ENCODE measurements at places on chromosomes 11 and 22. TPM values are rescaled to one million over a fixed set of nuclear protein-coding genes. Genes with fewer than 3 reads are reported as not detected.

GRCh38 chr11:65649656-65650546 lies 12.0 kb downstream of the SIPA1 start:
- peak; percentile 15 for DNase-seq

DNA sequence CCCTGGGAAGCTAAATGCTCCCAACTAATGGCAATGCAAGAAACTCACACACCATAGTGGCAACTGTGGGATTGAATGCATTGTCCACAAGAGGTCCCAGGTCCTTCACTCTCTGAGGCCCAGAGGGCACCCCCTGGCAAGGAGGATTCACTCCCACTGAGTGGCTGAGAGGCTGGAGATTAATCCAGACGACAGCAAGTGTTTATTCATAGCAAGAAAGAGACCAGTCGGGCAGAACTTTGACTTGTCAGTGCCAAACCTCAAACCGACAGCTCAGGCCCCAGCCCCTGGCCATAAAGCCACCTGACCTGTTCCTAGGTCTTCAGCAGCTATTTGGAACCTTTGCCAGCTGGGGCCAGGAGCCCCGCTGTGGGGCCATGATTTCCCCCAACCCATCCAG lies 54.5 kb upstream of the MPEG1 start:
- DNase-seq = no peak

The STK33 gene
- 11.4 TPM for total RNA-seq

DNA sequence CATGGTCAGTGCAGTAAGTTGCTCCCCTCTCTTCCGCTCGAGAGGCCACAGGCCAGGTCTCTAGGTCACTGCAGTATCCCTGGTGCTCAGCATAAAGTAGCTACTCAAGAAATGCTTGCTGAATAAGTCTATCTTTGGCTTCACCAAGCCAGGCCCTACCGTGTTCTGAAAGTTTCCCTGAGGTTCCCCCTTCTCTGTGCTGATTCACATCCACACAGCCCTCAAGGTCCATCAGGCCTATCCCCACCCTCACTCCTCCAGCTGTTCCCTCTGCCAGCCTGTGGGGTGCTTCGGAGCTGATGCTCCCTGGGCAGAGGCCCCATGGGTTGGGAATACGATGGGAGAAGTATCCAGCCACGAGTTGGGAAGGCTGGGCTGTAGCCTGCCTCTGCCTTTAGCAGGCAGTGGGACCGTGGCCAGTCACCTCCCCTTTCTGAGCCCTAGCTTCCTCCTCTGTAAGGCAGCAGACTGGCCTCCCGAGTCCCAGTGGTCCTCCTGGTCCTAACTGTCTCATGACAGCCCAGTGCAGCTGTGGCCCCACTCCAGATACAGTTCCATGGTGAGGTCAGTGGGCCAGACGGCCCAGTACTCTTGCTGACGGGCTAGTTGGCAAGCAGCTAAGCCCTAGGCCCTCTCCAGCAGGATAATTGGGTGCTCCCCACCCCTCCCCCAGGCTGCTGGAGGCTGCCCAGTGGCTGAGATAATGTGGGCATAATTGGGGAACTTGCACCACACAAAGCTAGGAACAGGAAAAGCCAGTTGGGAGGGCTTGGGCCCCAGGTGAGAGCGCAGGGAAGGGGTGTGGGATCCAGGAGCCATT lies 48.2 kb downstream of the NECTIN1 start:
- no peak for DNase-seq

- no peak for DNase-seq
Measured at GRCh38 chr11:69344570-69345145, 50.7 kb downstream of the MYEOV start.

The TEX54 gene
- not detected for total RNA-seq

GRCh38 chr22:33242078-33242477 lies 183.9 kb upstream of the SYN3 start:
- no peak for DNase-seq

GRCh38 chr11:32426192-32426591 lies 9.1 kb downstream of the WT1 start:
- no peak for DNase-seq

GRCh38 chr11:116724813-116725212 lies 48.0 kb downstream of the BUD13 start:
- no peak for DNase-seq

- no peak for DNase-seq
Measured at GRCh38 chr22:20439556-20439927, 1.9 kb upstream of the SCARF2 start.

The BACE1-AS gene
- 7.9 TPM for total RNA-seq

DNA sequence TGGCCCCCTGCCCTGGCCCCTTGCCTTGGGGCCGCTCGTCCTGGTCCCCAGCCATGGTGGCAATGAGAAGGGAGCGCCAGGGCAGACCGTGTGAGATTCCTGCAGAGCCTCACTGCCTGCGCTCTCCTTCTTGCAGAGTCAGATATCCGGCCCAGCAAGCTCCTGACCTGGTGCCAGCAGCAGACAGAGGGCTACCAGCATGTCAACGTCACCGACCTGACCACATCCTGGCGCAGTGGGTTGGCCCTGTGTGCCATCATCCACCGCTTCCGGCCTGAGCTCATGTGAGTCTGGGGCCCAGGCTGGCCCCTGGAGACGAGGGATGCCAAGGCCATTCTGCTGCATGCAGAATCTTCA lies 114.1 kb downstream of the MICAL2 start:
- DNase-seq = no peak

The ZBTB3 gene
- 19.9 TPM for total RNA-seq

The POU2AF2 gene
- total RNA-seq = not detected

GRCh38 chr22:33779243-33779642 lies 141.0 kb downstream of the LARGE1 start:
- DNase-seq = no peak

The GRIK4 gene
- 0.05 TPM for total RNA-seq

DNA sequence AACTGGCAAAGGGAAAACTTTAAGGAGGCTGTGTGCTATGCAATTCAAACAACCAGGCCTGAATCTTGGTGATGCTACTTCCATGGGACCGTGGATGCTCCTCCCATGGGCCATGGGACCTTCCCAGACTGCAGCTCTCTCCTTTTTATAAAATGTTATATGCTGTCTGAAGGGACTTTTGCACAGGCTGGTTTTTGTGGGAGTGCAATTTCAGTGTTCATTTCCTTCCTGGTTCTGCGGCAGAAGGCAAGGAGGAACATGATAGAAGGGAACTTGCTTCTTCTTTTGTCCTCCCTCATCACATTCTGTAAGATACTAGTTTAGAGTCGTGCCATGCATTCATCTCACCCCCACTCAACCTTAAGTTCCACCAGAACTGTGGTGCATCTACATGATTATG lies 68.9 kb downstream of the C11orf58 start:
- DNase-seq = no peak

- no peak for DNase-seq
Measured at GRCh38 chr22:39518996-39519680, 1.2 kb upstream of the ATF4 start.

DNA sequence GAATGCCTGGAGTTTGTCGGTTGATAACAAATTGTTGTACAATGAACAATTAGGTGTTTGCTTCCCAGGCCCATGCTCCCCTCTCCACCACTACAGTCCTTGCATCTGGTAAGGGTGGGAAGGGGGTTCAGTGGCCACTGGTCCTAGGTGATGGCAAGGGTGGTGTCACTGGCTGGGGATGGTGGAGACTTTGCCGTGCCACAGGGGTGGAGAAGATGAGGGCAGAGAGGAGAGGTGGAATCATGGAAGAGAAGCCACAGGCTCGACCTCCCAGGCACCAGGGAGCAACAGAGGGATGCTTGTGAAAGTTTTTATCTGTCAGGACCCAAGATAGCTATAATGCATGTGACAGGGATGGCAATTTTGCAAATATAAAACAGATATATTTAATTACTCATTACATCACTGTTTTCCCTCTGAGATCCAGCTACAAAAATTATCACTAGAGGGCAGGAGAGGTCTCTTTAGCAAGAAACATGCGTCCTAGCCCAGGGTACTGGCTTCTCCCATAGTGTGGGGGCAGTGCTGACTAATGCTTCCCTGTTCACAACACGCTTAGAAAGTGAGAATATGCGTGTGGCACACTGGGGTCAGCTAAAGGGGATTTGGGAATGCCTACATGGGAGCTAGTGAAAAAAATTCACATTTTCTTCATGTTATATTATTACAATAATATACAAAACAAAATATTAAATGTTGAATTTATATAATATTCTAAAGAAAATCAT lies 49.0 kb upstream of the AMPD3 start:
- DNase-seq = no peak

DNA sequence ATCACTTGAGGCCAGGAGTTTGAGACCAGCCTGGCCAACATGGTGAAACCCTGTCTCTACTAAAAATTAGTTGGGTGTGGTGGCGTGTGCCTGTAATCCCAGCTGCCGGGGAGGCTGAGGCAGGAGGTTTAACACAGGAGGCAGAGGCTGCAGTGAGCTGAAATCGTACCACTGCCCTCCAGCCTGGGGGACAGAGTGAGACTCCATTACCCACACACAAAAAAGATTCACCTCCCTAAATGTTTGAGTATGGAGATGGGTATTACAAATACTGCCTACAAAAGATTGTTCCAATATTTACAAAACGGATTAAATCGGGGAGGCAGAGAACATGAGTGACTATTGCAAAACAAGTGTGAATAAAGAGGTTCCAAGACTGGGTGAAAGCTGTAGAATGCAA lies 98.3 kb downstream of the PICALM start:
- no peak for DNase-seq

The CSF2RB gene
- total RNA-seq = 141 TPM

DNA sequence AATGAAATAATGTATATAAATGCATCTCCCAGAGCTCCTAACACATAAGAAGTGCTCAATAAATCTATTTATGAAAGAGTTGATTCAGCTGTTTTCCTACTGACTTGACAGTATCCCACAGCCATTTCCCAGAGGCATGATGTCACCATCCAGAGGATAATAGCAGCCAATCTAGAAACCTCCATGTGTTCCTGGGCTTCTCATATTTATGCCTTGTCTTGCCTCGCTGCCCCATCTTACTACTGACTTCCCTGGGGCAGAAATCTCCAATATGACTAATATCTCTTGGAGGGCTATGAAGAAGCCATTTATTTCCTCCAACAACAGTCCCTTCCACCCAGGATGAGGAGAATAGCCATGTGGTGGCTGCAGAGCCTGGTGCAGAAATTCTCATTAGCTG lies 115.4 kb upstream of the NAV2 start:
- DNase-seq = no peak

The POU2F3 gene
- not detected for total RNA-seq

- DNase-seq = no peak
Measured at GRCh38 chr11:1573903-1574237, 1.8 kb upstream of the DUSP8 start.

The VWA5A gene
- 1.5 TPM for total RNA-seq

The APOC3 gene
- not detected for total RNA-seq

GRCh38 chr11:66146074-66146473 lies 76.0 kb downstream of the PACS1 start:
- no peak for DNase-seq

The P2RX6 gene
- total RNA-seq = 0.67 TPM

The CRACR2B gene
- 4.5 TPM for total RNA-seq

DNA sequence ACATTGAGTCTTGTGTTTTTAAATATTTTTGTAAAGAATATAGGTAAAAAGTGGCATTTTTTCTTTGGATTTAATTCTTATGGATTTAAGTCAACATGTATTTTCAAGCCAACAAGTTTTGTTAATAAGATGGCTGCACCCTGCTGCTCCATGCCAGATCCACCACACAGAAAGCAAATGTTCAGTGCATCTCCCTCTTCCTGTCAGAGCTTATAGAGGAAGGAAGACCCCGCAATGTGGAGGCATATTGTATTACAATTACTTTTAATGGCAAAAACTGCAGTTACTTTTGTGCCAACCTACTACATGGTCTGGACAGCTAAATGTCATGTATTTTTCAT lies 333 bp upstream of the CD3E start:
- no peak for DNase-seq

DNA sequence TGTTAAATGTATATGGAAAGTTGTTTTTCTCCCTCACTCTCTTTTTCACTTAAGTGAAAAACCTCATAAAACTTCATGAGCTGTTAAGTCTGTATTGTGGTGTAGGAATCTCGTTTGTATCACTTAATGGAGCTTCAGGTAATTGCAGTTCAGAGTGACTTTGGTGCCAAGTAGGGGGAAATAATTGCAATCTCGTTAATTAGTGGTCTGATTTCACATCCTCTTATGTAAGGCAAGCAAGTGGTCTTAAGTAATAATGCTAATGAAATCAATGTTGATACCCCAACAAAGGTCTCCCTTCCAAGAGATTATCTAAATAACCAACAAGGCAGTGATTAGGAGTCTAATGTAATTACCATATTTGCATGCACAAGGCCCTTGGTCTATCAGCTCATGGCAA lies 174.2 kb upstream of the SORL1-AS1 start:
- no peak for DNase-seq

The CCND1 gene
- 7.5 TPM for total RNA-seq

The IGLL1 gene
- not detected for total RNA-seq

The UCP3 gene
- total RNA-seq = 5.7 TPM

DNA sequence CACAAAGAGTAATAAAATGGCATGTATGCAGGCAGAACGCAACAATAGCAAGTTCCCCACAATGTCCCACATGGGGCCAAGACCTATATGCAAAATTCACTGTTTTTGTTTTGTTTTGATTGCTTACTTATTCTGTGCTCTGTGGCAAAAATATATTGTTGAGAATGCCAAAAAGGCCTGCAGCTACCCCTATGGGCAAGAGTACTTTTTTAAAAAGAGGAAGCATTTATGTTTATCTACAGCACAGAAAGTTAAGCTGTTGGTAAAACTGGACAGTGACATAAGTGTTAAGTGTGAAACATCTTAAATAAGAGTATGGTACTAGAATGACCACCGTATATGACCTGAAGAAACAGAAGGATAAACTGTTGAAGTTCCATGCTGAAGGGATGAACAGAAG lies 301.9 kb upstream of the ZC3H12C start:
- DNase-seq = no peak

DNA sequence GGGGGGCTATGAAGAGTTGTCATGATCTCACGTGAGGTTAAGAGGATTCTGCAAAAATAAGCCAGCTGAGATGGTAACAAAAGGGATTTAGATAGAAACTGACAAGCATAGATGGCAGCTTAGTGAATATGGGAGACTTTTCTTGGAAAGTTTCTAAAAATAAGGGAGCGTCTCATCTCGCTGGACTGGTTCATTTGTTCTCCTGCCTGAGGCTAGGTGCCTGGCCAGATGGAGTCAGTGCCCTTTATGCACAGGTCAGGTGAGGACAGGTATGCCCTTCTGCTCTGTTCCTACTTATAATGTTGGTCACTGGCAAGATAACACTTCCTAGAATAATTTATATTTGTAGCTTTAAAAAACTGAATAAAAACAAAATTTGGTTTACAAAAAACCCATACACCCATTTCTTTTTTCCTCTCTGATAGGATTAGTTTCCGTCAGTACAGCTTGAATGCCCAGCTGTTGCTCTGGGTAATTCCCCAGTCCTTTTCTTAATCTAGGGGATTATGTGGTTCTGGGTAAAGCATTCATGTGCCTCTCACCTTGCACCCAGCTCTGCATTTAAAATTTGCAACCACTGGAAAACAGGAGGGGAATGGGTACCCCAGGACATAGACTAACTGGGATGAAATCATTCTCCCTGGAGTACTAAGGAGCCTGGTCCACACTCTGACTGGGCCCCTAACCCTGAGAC lies 90.0 kb downstream of the AMOTL1 start:
- no peak for DNase-seq

The BTBD18 gene
- not detected for total RNA-seq

The HEPN1 gene
- total RNA-seq = not detected

The CBX7 gene
- total RNA-seq = 45.4 TPM

All from activated B cell treated with CpG ODN at 0.5 μM for 24 hours (primary cell).